Activated CD8-positive, alpha-beta T cell treated with anti-CD3 and anti-CD28 coated beads, Interleukin-2, amount 10 ng/mL, durations not matched to agents 7 days and 5 days (primary cell): ENCODE measurements at places on chromosomes 6 and 20. TPM values are rescaled to one million over a fixed set of nuclear protein-coding genes. Genes with fewer than 3 reads are reported as not detected.

C6orf132 gene
- total RNA-seq, result 0.03 TPM

SLC12A5 gene
- 1.7 TPM for total RNA-seq

TSBP1 gene
- not detected for total RNA-seq

NKAPL gene
- total RNA-seq, result not detected

- no peak for DNase-seq
Measured at GRCh38 chr6:165245287-165245686, 64.1 kb downstream of the C6orf118 start.

DNA sequence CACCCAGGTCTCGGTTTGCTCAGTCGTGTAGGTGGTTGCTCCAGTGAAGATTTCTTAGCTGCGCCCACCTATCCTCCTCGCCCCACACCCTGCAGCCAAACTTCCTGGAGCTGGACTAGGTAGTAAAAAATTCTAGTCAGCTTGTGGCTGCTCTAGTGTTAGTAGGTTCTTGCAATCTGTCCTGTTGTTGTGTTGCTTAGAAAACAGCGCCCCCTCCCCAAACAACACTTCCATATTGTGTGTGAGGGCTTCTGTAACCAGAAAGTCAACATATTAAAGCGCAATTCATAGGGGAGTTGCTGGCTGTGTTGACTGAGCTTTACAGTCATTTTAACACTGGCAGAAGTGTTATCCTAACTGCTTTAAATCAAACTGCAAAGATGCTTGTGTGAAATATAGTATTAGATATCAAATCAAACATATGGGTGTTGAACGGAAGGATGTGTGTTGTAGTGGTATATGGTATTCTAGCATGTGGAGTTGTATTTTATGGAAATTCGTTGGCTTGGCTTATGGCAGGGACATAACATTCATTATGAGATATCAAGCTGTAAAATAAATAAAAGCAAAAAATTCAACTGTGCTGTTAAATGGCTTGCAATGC is 122.5 kb downstream of the ARID1B start:
- no peak for DNase-seq

DNA sequence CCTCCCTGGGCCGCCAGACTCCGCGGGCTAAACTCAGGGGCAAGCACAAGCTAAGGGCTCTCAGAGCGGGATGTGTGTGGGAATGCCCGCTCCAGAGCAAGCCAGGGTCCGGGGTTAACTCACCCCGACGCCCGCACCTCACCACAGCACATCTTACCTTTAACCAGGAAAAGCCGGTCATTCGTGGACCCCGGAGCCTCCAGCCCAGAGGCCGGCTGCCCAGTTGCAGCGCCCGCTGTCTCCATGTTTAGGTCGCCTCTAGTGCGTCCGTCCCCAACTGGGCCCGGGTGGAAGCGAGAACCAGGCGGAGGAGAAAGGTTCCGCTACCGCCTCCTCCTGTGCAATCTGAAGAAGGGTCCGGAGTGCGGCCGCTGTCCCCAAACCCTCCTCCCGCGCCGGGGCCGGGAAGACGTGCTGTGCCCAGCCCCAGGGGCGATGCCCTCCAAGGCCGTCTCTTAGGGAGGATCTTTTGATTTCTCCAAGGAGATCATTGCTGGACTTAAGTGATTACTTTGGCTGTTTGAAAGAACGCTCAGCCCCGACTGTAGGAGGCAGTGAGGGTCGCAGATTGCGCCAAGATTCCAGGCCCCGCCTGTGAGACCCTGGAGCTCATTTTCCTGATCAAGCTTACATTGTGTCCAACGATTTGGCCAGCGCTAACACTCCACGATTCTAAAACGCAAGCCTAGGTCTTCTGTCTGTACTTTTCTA is at the start of gene TMEM242:
Gene TMEM242 (minus strand): TSS at position 265 of the 711 bp plus-strand sequence. CDS start 20 bp downstream, at position 245.
- peak; percentile 92 for DNase-seq

DNA sequence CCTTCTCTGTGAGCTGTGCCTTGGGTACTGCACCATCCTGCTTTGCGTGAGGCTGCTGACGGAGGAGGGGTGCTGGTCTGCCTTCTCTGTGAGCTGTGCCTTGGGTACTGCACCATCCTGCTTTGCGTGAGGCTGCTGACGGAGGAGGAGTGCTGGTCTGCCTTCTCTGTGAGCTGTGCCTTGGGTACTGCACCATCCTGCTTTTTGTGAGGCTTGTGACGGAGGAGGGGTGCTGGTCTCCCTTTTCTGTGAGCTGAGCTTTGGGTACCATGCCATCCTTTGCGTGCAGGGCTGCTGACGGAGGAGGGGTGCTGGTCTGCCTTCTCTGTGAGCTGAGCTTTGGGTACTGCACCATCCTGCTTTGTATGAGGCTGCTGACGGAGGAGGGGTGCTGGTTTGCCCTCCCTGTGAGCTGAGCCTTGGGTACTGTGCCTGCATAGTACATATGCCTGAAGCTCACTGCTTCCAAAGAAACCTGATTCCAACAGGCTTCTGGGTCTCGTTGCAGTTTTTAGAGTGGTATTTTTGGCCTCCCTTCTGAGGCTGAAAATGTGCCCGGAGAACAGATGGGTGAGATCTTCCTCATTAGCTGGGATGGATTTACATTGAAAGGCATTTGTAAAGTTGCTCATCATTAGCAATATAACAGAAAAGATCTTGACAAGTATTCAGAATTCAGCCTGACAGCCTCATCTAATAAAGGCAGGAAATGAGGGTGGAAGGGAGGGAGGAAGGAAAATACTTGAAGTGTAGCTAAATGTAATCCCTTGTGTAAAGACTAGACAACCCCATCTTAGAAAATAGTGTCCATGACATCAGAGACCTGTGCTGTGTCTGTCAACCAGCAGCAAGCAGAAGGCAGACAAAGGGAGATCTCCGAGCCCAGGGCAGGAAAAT is 46.8 kb upstream of the UNC93A start:
- DNase-seq, result no peak

GRCh38 chr6:73104921-73105320 is 120.4 kb downstream of the KHDC1L start:
- DNase-seq, result no peak

DNA sequence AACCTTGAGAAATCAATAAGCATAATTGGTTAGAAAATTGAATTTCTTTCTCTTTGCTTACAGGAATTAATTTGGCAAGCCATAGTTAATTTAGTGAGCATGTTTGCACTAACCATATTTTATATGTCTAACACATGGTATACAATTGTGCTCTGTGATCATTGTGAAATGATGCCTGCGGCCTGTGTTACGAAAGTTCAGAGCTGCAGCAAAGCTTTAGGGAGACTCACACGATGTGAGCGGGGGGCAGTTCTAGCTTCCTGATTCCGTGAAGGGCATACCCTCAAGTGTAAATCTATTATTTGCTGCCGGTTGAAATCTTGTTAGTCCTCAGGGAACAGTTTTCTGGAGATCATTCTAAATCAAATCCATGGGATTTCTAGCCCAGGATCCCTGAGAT is 25.5 kb upstream of the ADTRP start:
- no peak for DNase-seq

- no peak for DNase-seq
Measured at GRCh38 chr6:166718516-166718915, 91.5 kb upstream of the RPS6KA2 start.

DNA sequence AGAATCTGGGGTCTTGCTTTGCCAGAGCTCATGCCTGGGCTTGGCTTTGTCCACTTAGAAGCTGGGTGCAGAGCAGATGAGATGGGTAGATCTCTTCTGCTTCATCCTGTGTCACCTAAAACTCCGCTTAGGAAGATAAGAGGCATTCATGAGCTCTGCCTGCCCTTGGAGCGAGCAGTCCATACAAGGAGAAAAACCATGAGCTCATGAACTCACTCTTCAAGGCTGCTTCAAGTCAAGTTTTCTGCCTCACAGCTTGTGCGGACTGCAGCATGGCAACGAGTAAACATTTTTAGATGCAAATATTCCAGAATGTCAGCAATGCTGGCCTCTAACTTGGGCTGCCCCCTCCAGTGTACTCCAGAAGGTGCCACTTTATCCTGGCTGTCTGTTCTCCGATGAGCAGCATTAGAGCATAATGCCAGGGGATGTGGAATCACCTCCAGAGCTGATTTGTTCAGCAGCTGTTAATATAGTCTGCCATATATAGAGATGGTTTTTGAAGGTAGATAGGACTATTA is 10.7 kb upstream of the UQCC2 start:
- no peak for DNase-seq

- no peak for DNase-seq
Measured at GRCh38 chr6:387293-387741, 4.2 kb upstream of the IRF4 start.

DNA sequence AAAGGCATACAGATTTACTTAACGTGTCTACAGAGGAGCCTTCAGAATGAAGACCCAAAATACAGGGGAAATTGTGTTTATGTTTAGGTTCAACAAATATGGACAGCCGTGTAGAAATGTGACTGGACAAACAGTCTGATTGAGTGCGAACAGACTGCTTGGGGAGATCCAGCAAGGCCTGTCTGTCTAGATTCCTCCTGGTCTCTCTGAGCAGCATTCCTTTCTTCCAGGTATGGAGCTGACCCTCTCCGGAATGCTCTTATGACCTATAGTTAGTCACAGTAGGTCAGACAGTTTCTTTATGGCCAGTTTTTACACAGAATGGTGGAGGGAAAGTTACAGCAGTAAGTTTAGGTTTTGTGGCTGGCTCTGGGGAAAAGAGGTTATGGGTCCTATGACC is 9.0 kb downstream of the RIN2 start:
- no peak for DNase-seq

DNA sequence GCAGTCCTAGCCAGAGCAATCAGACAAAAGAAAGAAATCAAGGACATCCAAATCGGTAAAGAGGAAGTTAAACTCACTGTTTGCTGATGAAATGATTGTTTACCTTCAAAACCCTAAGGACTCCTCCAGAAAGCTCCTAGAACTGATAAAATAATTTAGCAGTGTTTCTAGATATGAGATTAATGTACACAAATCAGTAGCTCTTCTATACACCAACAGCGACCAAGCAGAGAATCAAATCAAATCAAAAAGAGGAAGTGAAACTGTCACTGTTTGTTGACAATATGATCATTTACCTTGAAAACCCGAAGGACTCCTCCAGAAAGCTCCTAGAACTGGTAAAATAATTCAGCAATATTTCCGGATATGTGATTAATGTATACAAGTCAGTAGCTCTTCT is 21.7 kb downstream of the SERPINB9 start:
- DNase-seq, result no peak

GRCh38 chr6:53598265-53598907 is 53.5 kb upstream of the GCLC start:
- no peak for DNase-seq
